Foreskin keratinocyte (primary cell): ENCODE measurements at places on chromosomes 1 and 21.
A peak's percentile ranks its signal among the peaks of the same experiment; 100 is the strongest.

DNA sequence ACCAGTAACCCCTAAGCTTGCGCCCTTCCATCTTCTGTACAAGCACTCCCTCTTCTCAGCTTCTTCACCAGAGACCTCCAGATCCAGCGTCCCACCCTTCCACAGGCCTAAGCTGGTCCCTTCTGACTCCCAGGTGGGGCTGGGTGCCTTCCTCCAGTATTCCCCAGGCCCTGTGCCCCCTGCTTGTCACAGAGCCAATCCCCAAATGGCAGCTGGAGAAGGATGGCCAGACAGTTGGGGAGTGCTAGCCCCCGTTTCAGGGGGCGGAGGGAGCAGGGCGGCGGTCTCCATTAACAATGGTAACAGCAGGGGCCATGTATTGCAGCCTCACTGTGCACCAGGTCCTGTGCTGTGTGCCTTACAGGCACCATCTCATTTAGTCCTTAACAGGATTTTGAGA is 85.7 kb downstream of the KCNN3 start:
- no peak for DNase-seq

GRCh38 chr21:26162081-26162480 is 8.5 kb downstream of the APP start:
- no peak for DNase-seq

GRCh38 chr21:24617819-24618218 is 989.5 kb downstream of the MRPL39 start:
- DNase-seq = no peak

- no peak for DNase-seq
Measured at GRCh38 chr1:178039891-178040290, 54.0 kb upstream of the RASAL2 start.

DNA sequence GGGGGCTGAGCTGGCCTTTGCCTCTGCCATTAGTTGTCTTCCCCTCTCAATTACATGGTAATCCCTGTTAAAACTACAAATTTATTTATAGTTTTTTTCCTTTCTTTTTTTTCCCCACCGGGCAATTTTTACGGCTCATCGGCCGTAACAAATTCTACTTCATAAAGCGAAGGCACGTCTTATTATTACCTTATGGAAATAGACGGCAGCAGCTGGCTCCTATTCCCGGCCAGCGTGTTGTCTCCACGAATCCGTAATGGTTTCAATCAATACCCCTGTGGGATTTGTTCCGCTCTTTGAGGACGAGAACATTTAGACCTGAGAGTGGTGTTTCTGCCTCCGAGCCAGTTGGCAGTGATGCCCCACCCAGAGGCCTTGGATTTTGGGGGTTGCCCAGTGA is 52.4 kb upstream of the IGSF21 start:
- DNase-seq = no peak

DNA sequence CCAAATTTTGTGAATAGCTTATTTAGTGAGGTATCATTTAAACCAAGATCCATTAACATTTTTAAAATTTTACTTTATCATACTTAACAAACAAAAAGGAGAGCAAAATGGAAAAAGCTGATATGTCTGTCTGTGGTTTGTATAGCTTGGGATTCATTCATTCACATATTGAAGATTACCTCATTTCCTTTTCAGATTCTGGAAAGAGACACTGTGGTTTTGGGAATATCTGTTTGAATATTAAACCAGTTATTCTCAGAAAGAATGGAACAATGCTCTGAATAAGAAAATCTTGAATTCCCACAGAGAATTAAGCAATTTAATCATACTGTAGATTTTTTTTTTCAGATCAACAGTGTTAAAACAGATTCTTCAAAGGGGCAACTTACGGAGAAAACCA is 93.8 kb upstream of the PRDX6 start:
- no peak for DNase-seq

DNA sequence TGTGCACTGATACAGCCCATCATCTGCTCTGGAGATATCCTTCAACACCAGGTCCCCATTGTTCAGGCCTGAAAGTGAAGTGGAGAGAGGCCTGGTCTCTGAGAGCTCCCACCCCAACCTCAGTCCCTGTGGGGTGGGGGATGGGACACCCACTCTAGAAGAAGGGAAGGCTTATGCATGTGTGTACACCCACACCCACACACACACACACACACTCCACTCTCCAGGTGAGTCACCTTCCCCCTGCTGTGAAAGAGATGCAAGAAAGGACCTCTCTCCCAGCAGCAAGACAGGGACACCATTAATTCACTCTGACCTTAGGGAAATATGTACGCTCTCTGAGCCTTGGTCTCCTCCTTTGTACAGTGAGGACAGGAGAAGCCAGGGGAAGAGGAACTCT is 5.9 kb downstream of the VSIG8 start:
- peak; percentile 54 for DNase-seq

DNA sequence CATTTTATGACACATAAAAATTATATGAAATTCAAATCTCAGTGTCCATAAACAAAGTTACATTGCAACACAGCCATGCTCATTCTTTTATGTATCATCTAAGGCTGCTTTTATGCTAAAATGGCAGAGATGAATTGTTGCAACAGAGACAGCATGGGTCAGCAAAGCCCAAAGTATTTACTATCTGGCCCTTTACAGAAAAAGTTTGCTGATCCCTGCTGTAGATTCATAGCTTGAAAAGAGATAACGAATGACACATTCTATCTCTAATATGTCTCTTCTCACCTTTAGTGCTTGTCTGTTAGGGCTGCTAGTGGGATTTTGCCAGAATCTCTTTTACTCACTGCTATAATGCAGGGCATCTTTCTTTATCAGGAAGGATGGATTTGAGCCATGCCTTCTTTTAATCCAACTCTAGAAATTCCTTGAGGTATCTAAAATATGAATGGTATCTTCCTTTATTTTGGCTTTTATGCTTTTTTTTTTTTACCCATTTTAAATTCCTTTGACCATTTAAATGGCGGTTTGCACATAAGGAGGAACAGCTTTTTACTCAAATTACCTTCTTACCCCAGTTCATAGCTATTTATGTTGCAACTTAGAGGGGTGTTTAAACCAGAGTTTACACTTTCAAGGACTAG is 598.2 kb downstream of the PLPP3 start:
- no peak for DNase-seq

- DNase-seq = no peak
Measured at GRCh38 chr1:62433861-62434617, 2.8 kb upstream of the USP1 start.

DNA sequence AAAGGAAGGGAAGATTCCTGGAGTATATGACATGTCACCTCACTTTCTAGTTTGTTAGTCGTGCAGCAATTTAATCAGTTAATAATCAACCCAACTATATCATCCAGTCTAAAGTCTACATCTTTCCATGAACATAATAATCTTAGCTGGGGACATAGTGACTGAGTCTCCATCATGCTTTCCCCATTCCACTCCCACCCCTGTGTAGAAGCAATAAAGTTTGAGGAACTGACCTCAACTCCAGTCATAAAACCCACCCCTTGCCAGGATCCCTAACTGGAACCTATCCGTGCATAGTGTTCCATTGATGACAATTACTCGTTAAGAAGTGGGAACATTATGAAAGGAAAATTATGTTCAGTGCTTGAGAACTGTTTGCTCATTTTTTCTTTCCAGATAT is 48.9 kb upstream of the MROH9 start:
- DNase-seq = no peak
